IgD-negative memory B cell (primary cell): ENCODE measurements at places on chromosomes 3 and 15. TPM values are rescaled to one million over a fixed set of nuclear protein-coding genes. Genes with fewer than 3 reads are reported as not detected.

GOLGA6A gene
- polyA plus RNA-seq: not detected

AP3B2 gene
- polyA plus RNA-seq: 0.35 TPM

SH2D7 gene
- not detected for polyA plus RNA-seq

VPS33B gene
- 10.7 TPM for polyA plus RNA-seq

ARL14 gene
- 1.4 TPM for polyA plus RNA-seq

RARB gene
- polyA plus RNA-seq: 0.21 TPM

COL6A5 gene
- not detected for polyA plus RNA-seq

ZNF660 gene
- polyA plus RNA-seq: not detected

PRR23A gene
- polyA plus RNA-seq: not detected

TEX55 gene
- polyA plus RNA-seq: not detected

CCR4 gene
- polyA plus RNA-seq: not detected

ZBTB20 gene
- 42.6 TPM for polyA plus RNA-seq

TMEM207 gene
- not detected for polyA plus RNA-seq

IGF2BP2 gene
- polyA plus RNA-seq: not detected

MITF gene
- 0.54 TPM for polyA plus RNA-seq
